ENCODE measurements at places on chromosomes 2 and 18. TPM values are rescaled to one million over a fixed set of nuclear protein-coding genes. Genes with fewer than 3 reads are reported as not detected.

The FBXO15 gene
- total RNA-seq: 4.1 TPM

The SLC9A4 gene
- total RNA-seq: under 0.01 TPM

GRCh38 chr2:105478670-105479069 is 79.8 kb upstream of the FHL2 start:
- DNase-seq: no peak

GRCh38 chr18:36897253-36897652 is 68.3 kb downstream of the KIAA1328 start:
- no peak for DNase-seq

GRCh38 chr2:121202541-121203310 is 82.3 kb downstream of the TFCP2L1 start:
- DNase-seq: no peak

GRCh38 chr2:53260568-53260967 is 507.0 kb upstream of the CHAC2 start:
- DNase-seq: no peak

DNA sequence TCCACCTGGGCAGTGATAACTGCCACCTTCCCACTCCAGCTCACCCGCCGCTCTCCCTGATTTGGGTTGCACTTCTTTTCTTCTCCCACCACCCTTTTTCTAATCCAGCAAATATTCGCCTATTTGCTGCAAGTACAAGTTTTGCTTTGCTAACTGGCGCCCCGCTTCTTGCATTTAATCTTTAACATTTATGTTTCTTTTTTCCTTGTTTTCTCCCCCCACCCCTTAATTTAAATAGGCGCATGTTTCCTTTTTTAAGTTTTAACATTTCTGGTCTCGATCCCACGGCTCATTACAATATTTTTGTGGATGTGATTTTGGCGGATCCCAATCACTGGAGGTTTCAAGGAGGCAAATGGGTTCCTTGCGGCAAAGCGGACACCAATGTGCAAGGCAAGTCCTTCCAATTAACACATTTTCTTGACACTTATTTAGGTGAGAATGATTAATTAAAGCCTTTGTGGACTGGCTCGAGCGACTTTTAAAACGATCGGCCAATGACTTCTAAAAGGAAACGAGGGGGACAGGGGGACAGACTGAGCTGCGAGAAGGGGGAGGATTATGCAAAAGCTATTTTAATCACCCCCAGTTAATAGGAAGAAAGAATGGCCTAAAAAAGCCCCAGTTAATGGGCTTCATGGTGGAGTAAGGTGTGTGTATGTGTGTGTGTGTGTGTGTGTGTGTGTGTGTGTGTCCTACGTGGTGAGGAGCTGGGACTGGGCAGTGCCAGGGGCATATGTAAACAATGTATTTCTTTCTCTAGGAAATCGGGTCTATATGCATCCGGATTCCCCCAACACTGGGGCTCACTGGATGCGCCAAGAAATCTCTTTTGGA is 1.6 kb downstream of the TBR1 start:
- DNase-seq: no peak

DNA sequence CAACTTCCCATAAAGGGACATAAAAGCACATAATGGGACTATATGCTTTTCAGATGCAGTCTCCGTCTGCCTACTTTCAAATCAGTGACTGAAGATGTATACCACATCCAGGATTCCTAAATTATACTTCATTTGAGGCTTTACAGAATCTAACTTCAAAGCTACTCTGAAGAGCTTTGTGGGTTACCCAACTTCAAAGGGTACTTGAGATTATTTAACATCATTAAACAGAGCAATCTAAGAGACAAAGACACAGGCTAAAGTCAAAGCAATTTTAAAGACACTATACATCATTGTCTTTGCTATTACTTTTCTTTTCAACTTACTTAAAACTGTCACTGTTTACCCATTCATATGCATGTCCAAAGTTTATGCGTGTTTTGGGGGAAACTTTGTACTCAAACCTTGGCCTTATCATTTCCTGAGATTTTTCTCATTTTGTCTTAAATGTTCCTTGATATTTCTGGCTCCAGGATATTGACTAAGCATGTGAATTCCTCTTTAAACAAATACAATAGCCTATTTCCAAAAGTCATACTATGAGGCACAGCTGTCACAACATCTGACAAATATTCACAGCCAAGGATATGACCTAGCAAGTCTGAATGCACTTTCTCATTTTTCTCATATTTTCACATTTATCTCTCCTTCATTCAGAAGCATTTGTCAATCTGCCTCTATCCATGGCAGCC is 1985.1 kb upstream of the PIK3C3 start:
- DNase-seq: no peak

Measured in frontal cortex (tissue), 4 donors.